GM04503 (cell line): ENCODE measurements at places on chromosomes 5 and 9.

GRCh38 chr9:37656936-37657335 lies 6.2 kb downstream of the FRMPD1 start:
- DNase-seq: no peak

DNA sequence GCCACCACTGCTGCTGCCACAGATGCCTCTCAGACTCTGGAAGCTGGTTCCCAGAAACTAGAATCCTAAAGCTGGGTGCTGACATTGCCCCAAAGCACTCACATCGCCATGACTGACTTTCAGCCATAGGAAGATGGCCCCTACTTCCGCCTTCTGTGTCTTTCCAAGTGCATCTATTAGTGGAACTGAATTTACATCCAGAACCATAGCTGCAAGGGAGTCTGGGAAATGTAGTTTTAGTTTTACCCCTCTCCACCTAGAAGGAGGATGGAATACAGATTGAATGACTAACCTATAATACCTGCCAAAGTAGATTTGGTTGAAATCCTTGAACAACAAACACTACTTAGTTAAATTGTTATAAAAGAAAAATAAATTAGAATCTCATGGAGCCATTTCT lies 118.8 kb downstream of the RASGRF2 start:
- no peak for DNase-seq

GRCh38 chr9:34746526-34746925 lies 36.6 kb upstream of the CCL21 start:
- no peak for DNase-seq

GRCh38 chr9:77898864-77899263 lies 132.7 kb downstream of the GNAQ start:
- DNase-seq: no peak

- DNase-seq: no peak
Measured at GRCh38 chr5:151569132-151570046, 21.7 kb downstream of the FAT2 start.

- DNase-seq: no peak
Measured at GRCh38 chr9:353077-353476, 138.4 kb downstream of the DOCK8 start.

GRCh38 chr5:142319560-142320429 lies 5.0 kb downstream of the SPRY4 start:
- DNase-seq: no peak

DNA sequence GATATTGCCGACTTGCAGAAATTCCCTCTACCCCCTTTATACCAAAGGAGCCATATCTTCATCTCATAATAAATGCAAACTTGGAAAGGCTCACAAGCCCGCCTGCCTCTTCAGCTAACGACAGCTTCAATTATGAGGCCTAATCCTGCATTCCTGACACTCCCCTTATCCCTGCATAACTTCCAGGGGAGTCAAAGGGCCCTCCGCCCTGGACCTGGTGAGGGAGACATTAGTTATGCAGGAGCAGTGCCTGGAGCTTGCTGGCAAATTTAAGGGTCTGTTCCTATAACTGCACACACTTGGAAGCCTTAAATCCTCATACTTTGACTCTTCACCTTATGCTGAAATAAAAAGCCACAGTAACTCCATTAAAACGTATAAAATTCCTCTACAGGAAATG lies 617.9 kb downstream of the BNC2 start:
- no peak for DNase-seq
